Stimulated activated CD8-positive, alpha-beta memory T cell treated with anti-CD3 and anti-CD28 coated beads, Interleukin-4, amount 100 ng/mL, for 1 hour (primary cell): ENCODE measurements at places on chromosomes 2 and 18.

DNA sequence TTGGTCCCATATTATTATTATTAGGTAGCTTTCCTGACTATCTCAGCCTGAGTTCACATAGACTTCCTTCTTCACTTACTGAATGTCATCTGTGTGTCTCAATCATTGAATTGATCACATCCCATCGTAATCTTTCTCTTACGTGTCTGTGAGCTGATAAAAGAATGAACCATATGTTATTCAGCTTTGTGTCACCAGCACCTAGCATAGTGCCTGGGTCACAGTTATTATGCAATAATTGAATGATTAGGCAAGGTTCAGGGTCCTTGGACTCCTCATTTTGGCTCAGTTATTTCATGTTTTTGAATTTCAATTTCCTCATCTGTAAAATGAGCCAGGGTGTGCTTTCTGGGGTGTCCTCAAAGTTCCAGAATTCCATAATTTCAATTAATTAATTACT is 107.2 kb downstream of the ZEB2 start:
- no peak for DNase-seq

DNA sequence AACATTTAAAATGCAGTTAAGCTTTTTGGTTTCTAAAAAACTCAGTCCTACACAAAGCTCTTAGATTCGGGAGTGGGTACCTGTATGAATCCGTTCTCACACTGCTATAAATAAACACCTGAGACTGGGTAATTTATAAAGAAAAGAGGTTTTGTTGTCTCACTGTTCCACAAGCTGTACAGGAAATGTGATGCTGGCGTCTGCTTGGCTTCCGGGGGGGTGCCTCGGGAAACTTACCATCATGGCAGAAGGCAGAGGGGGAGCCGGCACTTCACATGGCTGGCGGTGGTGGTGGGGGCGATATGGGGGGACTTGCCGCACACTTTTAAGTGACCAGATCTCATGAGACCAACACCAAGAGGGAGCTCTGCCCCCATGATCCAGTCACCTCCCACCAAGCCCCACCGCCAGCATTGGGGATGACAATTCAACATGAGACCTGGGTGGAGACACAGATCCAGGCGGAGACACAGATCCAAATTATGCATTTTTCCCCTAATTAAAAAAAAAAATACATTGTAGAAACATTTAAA is 222.5 kb downstream of the GBX2 start:
- no peak for DNase-seq

GRCh38 chr2:224572338-224572737 is 12.8 kb downstream of the CUL3 start:
- no peak for DNase-seq

GRCh38 chr2:88167740-88168139 is 2.4 kb upstream of the THNSL2 start:
- DNase-seq, result no peak

DNA sequence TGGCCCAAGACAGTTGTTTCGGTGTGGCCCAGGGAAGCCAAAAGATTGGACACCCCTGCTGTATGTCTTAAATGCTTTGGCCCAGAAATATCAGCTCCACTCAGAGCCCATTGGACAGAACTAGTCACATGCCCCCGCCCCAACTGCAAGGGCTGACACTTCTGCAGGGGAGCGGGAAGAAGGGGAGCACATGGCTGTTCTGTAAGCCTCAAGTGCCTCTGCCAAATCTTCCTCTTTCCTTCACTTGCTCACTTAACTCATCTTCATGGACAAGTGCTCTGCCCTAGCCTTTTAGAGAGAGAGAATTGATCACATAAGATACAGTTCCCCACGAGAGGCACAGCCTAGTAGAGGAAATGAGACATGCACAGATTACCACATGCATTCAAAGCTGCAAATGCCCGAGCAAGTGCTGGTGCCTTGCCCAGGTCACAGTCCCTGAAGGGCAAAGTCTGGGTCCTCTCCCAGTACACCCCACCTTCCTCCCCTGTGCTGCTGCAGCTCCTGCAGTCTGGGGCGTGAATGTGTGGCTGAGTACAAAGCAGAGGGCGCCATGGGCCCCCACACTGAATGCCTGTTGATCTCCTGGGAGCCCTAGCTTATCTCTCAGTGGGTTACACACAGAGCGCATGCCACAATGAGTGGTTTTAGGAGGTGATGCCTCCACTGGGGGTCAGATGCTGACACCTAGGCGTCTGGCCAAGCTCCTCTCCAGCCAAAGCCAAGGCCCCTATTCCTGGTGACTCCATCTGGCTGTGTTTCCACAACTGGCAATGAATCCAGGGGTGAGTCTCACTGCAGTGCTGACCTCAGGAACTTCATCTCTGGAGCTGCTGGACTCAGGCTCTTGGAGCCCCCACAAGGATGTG is 135.3 kb downstream of the CTIF start:
- no peak for DNase-seq

DNA sequence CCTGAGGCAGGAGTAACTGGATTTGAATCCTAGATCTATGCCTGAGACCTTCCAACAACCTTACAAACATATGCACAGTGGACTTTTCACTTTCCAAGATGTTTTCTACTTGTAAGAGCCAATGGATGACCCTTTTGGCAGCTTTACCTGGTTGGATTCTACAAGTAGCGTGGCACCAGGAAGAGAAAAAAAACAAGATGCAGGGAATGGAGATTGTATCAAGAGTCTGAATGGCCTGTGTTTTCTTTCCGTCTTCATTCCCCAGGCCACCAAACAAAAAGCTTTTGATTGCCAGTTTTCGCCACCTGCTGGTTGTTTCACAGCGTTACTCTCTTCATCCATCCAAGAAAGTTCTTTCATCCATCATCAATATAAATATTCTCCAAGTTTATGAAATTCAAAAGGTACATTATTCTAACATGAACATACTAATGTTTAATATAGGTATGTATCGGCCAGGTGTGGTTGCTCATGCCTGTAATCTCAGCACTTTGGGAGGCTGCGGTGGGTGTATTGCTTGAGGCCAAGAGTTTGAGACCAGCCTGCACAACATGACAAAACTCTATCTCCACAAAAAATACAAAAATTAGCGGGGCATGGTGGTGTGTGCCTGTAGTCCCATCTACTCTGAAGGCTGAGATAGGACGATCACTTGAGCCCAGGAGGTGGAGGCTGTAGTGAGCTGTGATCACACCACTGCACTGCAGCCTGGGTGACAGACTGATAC is 3.5 kb upstream of the BCL2 start:
- DNase-seq, result no peak

DNA sequence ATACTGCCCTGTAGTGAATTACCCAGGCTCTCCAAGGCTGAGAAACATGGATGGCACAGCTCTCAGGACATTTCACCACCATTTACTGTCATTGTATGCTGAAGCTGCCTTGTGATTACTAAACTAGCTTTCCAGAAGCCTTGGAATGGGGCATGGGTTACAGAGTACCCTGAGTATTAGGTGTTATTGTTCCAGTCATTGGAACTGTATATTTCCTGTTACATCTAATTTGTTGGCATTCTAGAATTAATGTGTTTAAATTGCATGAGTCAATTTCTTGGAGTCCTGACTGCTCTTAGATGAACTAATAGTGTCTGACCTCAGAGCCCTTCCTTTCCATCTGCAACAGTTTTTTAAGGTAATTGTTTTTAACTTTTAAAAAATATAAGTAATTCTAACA is 9.0 kb downstream of the DGUOK start:
- DNase-seq, result no peak

DNA sequence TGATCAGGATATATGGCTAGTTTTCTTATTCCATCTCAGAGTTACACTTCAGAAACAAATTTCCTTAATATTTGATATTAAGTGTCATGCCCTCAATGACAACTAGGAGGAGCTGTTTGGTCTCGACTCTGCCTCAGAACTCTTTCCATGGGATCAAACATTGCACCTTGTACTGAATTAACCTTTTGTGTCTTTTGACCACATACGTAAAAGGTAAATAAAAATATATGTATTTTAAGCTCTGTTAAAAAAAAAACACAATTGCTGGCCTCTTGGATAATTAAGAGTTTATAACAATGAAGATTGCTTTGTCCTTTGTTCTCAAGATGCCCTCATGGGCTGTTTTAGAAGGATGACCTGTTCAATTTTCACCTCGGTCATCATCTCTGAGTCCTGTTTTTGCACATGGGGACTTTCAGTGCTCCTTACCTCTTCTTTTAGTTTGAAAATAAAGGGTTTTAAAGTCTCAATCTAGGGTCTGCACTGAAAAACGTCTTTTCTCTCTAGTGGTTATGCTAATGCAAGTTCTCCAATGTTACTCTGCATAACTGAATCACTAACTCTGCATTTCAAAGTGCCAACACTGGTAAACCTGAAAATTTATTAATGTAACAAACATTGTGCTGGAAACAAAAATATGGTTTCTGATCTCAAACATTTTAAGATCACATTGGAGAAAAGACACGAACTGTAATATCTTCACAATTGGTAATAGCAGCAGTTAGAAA is 18.8 kb upstream of the FN1 start:
- no peak for DNase-seq

- DNase-seq, result no peak
These were observed 30.9 kb upstream of the IL37 start for GRCh38 chr2:112880091-112880531.

GRCh38 chr18:11500153-11501122 is 109.0 kb upstream of the SLC35G4 start:
- DNase-seq, result no peak

- no peak for DNase-seq
These were observed 94.7 kb downstream of the DOK6 start for GRCh38 chr18:69495338-69495737.
